ENCODE measurements at places on chromosomes 16 and 17.

DNA sequence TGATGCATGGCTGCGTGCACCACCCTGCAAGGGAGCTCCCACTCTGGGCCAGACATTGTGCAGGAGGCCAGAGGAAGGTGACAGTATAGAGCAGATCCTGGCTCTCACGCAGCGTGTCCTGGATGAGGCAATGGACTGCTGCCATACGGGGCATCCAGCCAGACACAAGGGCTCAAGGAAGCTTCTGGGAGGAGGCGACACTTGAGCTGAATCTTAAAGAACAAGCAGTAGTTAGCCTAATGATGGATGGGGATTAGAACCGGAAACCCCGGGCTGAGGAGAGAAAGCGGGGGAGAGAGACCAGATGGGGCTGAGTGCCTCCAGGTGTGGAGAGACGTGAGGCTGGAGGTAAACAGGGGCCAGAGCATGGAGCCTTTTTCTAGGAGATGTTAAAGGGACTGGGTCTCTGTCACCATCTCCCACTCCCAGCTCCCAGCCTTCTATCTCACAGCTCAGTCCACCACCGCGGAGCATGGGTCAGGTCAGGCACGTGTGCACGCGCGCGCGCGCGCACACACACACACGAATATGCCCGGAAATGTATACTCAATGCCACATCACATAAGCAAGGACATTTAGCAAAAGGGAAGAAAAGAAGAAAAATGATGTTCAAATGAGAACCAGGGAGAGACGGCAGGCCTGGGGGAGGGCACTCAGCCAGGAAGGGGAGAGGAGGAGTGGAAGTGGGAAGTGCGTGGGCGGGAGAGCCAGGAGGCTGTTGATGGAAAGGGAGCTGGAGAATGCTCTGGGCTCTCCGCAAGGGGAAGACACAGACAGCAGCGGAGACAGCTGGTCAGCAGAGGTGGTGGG is 46.3 kb downstream of the CCDC42 start:
- no peak for DNase-seq

GRCh38 chr16:47887496-47887895 is 268.3 kb downstream of the ABCC12 start:
- no peak for DNase-seq

DNA sequence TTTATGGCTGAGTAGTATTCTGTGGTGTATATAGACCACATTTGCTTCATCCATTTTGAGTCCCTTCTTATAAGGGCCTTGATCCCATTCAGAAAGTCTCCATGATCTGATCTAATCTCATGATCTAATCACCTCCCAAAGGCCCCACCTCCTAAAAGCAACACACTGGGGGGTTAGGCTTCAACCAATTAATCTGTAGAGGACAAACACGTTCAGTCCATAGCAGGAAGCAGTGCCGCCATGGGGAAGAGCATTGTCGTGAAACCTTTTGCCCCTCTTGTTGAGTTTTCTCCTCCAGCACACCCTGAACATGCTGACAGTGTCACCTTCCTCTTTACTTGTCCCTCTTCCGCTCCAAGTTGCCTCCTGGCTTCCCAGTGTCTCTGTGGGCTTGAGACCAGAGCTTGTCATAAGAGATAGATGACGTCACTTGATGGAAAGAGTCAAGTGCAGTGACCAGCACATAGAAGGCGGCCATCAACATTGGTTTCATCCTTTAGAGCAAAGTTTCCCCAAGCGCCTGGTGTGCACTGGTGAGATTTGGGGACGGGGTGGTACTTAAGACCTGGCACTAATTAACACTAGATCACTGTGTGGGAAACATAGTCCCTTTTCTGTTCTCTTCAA is 74.1 kb downstream of the PRKCB start:
- no peak for DNase-seq

- no peak for DNase-seq
These were observed 189.2 kb downstream of the STX8 start for GRCh38 chr17:9386401-9386800.

- peak; percentile 36 for DNase-seq
These were observed 101.1 kb downstream of the XYLT1 start for GRCh38 chr16:17369421-17370222.

DNA sequence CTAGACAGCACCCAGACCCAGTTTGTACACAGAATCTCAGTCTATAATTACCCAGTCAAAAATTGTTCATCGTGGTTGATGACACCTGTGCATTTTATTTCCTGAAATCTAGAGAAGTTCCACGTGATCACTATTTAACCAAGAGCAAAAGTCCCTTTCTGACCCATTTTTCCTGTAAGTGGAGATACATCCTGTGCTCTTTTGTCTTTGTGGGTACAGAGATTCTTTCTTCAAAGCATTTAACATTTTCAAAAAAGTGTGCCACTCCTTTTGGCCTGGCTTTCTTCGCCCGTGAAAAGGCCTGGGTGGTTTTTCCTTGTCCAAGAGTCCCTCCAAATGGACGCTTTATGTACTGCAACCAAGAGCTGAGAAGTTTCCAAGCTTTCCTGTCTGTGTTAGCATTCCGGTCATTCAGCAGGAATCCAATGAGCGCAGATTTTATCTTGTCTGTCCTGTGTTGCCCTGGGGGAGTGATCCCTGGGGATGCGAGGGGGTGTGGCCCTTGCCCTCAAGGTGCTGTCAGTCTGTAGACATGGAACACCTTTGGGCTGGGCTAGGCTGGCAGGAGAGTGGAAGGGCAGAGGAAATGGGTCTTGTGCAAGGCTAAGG is 161.1 kb upstream of the CACNG5 start:
- peak; percentile 24 for DNase-seq

DNA sequence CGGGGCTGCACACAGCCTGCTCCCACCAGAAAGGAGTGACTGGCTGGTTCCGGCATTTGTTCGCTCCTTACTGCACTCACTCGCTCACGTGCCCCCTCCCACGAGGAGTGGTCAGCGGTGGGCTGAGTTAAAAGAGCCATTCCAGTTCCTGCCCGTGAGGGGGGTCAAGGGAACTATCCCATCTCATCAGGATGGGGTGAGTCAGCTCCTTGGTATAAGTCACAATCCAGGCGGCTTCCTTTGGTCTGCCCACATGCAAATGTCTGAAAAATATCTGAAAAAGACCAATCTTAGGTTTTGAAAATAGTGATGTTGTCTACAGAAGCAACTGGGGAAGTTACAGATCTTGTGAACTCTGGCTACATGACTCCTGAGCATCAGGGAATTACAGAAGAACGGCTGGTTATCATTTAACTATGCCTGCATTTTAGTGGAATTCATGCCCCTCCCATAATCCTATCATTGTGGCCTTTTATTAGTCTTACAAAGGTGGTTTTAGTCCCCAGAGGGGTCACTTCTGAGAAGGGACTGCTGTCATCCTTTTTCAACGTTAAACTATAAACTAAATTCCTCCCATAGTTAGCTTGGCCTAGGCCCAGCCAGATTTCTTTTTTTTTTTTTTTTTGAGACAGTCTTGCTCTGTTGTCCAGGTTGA is 9.8 kb upstream of the TNFSF12 start:
- no peak for DNase-seq
